ENCODE measurements at places on chromosomes 11 and 22. TPM values are rescaled to one million over a fixed set of nuclear protein-coding genes. Genes with fewer than 3 reads are reported as not detected.

The GLYATL1 gene
- not detected for total RNA-seq

The LMO2 gene
- 0.66 TPM for total RNA-seq

DNA sequence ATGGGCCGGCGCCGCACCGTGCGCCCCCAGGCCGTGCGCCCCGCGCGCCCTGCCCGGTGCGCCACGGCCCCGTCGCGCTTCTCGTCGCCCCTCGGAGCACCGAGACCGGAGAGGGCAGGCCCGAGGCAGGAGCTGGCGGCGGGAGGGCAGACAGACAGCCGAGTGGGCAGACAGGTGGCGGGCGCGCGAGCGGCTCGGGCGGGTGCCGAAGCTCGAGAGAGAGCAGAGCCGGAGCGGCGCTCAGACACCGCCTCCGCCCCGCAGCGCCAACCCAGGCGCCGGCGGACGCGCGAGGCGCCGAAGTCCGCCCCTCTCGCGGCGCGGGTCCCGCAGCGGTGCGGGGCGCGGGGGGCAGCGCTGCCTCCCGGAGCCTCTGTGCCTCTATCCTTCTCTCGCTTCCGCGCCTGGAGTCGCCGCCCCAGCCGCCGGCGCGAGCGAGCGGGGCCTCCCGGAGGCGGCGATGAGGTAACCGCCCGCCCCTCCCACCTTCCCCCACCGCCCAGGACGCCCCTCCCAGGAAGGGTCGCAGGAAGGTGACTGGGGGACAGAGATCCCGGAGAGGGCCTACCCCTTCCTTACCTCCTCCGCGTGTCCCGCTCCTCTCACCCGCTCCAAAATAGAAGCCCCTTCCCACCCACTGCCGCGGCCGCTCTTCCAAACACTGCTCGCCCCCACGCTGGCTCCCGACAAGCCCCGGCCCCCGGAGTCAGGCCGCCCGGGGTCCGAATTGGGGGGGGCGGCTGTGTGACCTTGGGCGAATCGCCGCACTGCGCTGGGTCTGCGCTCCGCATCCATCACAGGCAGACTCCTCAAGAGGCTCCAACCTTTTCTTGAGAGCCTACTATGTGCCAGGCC, at the start of gene RASL10A:
TSS of gene RASL10A (minus strand) at position 412 of the 855 bp plus-strand sequence. CDS start 451 bp downstream, outside the sequence.
- no peak for DNase-seq

- DNase-seq, result no peak
These were observed 35.3 kb upstream of the EP300 start for GRCh38 chr22:41057076-41057475.

- no peak for DNase-seq
These were observed 21.2 kb upstream of the OSBPL5 start for GRCh38 chr11:3186166-3186953.

- DNase-seq, result no peak
These were observed 617 bp downstream of the TSG101 start for GRCh38 chr11:18526130-18526520.

DNA sequence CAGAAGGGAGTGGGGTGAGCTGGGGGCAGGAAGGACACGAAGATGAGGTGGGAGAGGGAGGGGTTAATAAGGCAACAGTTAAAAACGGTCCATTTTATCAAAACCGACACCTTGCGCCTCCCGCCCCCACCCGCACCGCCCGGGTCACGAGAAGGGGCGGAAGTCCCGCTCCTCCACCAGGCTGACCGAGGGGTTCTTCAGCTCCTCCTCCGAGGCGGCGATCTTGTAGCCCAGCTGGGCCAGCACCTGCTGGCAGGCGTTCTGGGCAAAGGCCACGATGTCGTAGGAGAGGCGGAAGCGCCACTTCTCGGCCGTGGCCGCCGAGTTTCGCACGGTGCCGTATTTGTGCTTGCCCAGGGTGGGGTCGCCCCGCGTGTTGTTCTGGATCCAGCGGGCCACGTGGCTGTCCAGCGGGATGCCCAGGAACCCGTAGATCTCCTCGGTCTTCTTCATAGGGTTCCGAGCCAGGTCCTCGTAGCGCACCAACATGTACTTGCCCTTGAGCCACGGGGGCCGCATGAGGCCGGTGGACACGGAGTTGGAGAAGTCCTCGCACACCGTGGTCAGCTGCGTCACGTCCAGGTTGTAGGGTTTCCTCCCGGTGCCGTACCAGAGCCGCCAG, 15.8 kb downstream of the CHST1 start:
- DNase-seq, result no peak

DNA sequence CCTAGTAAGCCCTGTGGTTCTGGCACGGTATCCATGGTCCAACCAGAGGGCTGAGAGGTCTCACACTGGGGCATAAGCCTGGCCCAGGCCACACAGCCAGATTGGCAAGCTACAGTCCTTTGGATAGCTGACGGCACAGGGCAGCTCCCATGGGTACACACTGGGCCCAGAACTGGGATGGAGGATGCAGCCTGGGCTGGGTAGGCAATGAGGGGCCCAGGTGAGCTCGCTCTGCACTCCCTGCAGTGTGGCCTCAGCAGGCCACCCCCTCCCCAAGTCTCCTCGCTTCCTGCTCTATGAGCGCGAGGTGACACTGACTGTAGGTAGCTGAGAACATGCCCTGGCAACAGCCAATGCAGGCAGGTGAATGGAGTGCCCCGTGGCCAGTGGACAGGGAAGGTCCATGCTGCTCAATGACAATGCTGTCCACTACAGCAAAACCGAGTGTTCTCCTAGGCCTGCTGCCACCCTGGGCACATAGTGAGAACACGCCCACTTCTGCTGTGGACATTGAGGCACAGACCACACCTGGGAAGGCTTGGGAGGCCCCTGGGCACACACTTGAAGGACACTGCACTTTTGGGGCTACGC, 3.8 kb downstream of the ARVCF start:
- DNase-seq, result no peak

All from MCF 10A (cell line).